ENCODE measurements at places on chromosomes 7 and 10.

DNA sequence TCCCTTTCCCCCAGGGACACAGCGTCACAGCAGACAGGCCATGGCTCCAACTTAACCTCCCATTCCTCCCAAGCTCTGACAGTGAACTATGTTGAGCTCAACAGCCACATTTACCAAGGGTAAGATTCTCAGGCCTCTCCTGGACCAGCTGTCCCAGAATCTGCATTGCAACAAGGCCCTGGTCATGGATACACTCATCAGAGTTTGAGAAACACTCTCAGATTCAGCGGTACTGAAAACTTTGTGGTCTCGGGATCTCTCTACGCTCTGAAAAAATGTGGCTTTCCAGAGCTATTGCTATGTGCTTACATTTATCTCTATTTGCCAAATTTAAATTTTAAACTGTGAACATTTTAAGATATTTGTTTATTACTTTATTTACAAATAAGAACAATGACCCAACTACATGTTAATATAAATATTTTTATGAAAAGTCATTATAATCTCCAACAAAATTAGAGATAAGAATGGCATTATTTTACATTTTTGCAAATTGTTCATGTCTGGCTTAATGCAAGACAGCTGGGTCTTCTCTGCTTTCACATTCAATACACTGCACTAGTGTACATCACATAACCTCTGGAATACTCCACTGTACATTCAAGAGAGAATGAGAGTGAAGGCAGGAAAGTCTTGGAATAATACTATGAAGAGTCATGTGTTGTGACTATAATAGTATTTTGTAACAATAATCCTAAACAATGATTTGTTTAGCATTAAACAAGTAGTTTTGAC, 190.9 kb upstream of the PITRM1 start:
- no peak for DNase-seq

DNA sequence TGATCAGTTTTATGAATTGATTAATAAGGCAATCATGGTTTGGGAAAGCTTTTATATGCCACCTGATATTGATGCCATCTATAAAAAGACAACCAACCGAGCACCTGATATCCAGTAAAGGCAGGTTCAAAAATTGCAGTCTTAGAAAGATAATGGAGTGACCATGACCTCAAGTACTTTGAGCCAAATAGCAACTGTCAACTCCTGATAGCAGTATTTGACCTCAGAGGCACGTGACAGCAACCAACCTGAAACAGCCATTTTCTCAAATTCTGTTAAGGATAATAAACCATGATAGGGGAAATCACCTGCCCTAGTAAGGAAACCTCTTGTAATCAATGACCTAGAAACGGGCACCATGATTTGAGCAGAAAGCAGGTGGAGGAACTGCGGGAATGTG, 77.1 kb upstream of the NFE2L3 start:
- DNase-seq, result no peak

- peak; percentile 2 for DNase-seq
Measured at GRCh38 chr7:137820156-137820555, 26.6 kb downstream of the DGKI start.

GRCh38 chr7:148328906-148329305, 261.7 kb upstream of the C7orf33 start:
- no peak for DNase-seq

- DNase-seq, result no peak
Measured at GRCh38 chr7:92034116-92034515, 93.5 kb downstream of the AKAP9 start.

Measured in Daoy (cell line).